ENCODE measurements at places on chromosomes 5 and 9.

DNA sequence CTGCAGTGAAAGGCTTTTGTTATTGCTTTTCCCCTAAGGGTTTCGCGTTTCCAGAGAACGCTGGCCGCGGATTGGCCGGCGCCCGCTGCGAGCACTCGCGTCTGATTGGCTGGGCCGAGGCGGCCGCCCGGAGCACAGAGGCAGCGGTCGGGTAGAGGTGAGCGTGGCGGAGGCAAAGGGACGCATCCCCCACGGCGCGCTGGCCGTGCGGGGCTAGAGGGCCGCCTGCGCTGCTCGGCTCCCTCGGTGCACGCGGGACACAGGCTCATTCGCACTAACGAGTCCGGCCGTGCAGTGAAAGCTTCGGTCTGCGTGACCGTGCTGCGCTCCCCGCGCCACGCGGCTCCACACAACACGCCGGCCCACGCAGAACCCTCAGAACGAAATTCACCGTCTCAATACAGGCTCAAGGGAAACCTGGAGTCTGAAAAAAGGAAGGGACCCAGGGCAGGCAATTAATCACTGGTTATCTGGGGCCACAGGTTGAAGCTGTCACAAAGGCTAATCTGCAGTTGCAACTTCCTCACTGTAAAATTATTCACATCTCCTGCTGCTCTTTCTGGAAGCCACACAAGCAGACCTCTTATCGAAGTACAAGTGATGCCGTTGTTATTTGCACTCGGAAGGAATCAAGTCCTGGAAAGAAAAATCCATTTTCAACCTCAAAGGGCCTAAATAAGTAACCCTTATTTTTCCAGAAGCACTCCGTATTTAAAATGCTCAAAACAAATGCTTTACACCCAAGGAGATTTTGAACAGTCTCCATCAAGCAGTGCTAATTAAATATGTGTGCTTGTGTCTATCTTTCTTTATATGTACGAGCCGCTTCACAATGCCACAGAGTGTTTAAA lies 94.6 kb downstream of the ZNF608 start:
- no peak for DNase-seq

DNA sequence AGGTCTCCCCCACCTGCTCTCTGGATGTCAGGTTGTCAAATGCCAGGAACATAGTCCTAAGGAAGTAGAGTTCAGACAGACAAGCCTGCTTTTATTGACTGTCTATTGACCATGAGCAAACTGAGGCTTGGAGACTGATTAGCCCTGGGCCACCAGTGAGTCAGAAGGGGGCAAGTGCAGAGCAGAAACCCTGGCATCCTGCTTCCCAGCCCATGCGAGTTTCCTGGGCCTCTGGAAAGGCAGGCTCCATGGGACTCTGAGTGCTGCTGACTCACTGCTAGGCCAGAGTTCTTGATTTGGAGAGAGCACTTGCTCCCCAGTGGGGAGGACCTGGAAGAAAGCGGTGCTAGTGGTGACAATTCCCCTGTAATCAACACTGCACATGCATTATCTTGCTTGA lies 2.8 kb upstream of the HBEGF start:
- no peak for DNase-seq

DNA sequence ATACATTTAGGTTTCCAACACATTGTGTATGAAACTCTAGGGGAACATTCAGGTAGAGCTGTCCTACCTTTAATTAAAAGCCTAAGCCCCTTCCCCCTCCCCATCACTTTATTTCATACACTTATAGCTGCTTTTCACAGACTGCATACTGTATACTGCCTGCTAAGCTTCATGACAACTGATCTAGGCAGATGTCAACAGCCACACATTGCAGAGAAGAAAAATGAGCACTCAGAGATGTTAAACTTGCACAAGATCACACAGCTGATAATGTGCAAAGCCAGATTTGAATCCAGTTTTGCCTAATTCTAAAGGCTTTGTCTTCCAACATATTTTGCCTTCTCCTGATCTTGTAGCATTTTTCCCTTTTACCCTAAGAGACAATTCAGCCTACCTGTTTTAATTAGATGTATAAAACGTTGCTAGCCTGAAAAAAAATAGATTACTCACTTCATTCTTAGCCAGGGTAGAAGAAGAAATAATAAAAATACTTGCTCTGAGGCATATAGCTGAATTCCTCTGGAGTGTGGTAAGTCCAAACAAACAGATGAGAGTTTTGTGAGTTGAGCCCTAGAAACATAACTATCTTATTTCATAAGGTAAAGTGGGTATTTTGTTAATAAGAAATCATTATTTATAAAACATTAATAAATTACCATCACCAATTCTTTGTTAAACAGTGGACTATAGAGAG lies 56.9 kb upstream of the CAST start:
- DNase-seq, result no peak

- no peak for DNase-seq
Observed at GRCh38 chr5:4185127-4185526, 589.5 kb downstream of the IRX1 start.

DNA sequence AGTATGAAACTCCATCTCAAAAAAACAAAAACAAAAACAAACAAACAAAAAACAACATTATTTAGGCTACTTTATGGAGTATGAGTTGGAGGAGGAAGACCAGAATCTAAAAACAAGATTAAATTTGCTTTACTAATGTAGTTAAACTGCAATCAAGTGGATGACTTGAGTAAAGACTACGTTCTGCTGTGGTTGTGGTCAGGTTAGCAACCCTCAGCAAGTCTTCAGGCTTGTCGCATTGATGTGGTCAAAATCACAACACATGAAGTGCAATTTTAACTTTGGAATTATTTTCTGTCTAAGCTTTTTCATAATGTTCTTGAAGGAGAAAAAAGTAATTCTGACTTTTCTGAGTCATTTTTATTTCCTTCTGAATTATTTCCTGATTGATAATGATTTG lies 43.1 kb downstream of the PDE6A start:
- no peak for DNase-seq

- no peak for DNase-seq
Observed at GRCh38 chr9:112495614-112496013, 9.0 kb downstream of the KIAA1958 start.

DNA sequence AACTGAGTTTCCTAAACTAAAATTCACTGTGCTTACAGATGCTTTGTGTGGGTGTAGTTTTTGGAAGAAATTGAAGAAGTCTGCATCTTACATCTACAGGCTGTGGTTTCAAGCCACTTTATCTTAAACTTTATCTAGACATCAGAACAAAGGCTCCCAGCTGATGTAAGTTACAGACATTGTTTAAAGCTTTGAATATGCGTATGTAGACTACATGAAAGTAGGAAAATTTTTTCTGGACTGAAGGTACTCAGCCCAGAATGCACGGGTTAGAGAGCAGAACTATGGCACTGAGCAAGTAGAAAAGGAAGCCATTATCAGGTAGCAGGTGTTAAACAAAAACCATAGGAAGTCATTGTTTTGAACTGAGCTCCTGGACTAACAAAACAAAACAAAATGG lies 185.4 kb downstream of the TTC39B start:
- DNase-seq, result no peak

- DNase-seq, result no peak
Observed at GRCh38 chr5:15533129-15533893, 33.3 kb downstream of the FBXL7 start.

GRCh38 chr9:109417054-109417453 lies 81.1 kb downstream of the PTPN3 start:
- DNase-seq, result no peak

GRCh38 chr9:124202447-124202971 lies 55.2 kb upstream of the NEK6 start:
- no peak for DNase-seq

GRCh38 chr9:109775516-109775915 lies 4.5 kb upstream of the PALM2AKAP2 start:
- DNase-seq, result no peak

GRCh38 chr5:56700711-56701110 lies 114.6 kb upstream of the MAP3K1 start:
- DNase-seq, result no peak

DNA sequence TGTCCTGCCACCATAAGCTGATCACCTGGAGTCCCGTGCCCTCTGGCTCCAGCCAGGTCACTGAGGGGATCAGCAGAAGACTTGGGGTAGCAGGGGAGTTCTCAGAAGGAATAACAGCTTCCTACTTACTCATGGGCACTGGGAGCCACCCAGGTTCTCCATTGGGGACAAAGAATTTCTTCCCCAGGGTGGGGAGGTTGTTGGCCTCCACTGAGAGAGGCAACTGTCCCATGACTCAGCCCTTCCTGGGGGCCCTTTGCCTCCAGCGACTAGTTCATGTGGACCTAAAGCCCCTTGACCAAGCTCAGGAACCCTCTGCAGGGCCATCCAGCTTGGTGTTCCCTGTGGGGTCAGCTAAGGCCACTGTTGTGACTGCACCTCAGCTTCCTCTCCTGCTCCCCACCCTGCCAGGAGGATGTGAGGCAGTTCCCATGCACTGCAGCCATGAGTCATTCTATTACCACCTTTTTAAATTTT lies 175.0 kb downstream of the AUH start:
- DNase-seq, result no peak

DNA sequence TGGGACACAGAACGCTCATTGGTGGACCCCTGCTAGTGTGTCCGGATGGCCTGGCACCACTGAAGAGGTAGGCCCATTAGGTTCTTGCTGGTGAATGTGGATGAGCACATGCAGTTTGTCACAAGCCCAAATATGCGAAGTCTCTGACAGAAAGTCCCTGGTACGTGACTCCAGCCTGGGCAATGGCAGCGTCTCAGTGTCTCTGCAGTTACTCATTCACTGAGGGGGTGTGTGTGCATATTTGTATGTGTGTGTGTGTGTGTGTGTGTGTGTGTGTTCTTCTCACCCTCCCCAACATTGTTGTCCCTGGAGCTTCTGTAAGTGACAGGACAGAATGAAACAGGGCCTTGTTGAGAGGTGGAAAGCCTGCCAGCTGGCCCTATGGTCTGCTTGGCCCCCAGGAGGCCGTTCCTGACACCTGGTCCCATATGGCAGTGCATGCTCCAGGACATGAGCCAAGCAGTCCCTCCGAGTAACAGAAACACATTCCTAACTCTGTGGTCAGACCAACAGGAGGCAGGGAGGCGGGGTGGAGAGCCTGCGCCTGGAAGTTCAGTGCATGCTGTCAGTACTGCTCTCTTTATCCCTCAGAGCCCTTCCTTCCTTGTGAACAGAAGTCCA lies 169.9 kb downstream of the SLC28A3 start:
- no peak for DNase-seq

DNA sequence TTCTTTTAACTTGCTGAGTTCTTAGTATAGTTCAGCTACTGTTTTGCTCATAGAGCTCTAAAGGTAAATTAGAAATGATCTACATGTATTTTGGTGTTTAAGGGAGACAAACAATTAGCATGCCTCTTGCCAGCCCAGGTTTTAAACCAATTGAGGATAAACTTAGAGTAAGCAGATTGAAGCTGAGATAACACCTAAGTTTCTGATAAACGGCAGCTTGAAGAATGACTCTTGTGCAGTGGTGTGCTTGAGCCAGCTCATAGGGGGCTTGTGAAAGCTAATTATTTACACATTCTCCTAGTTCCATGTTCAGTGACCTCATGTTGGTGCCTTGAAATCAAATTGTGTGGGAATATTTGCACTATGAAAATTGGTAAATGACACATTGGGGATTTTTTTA lies 193.0 kb downstream of the PRR16 start:
- no peak for DNase-seq

DNA sequence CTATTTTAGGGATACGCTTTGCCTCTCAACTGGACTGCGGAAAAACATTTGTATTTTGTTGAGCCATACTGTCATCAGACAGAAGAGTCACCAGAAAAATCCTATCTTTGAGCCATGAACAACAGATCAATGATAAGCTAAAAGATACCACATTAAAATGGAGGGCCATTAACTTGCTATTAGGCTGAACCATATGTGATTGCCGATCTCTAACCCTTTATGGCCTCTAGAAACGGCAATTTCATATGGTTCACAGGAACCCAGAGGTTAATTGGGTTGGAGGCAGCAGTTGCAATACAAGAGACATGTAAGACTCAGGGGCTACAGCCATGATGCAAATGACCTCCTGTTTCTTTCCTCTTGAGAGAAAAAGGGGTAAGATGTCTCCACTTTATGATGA lies 69.8 kb downstream of the MYO10 start:
- DNase-seq, result no peak

GRCh38 chr9:131812116-131812790 lies 72.4 kb upstream of the RAPGEF1 start:
- DNase-seq, result no peak

GRCh38 chr5:111131356-111131755 lies 39.2 kb downstream of the WDR36 start:
- DNase-seq, result no peak

DNA sequence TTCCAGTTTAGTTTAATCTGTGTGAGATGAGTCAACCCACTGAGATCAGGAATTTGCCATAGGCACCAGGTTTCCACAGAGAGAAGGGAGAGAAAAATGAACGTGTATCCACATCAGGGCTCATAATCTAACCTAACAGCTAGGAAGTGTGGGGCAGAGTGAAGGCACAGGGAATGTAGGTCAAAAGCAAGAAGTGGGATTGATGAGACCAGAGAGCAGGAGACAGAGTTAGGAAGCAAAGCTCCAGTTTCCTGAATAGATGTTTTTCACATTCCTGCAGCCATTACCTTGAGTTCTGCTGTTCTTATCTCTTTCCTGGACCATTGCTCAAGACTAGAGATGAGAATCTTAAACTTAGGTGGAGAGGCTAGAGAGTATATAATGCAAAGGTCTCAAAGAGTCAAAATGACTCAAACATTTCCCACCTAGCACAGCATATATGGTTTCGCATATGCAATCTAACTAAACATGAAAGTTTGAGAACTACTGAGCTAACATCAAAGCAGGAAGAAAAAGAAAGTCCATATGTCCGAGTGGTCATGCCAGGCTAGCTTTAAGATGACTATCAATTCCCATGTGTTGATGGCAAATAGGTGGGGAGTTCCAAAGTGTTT lies 41.1 kb upstream of the GNAQ start:
- no peak for DNase-seq

DNA sequence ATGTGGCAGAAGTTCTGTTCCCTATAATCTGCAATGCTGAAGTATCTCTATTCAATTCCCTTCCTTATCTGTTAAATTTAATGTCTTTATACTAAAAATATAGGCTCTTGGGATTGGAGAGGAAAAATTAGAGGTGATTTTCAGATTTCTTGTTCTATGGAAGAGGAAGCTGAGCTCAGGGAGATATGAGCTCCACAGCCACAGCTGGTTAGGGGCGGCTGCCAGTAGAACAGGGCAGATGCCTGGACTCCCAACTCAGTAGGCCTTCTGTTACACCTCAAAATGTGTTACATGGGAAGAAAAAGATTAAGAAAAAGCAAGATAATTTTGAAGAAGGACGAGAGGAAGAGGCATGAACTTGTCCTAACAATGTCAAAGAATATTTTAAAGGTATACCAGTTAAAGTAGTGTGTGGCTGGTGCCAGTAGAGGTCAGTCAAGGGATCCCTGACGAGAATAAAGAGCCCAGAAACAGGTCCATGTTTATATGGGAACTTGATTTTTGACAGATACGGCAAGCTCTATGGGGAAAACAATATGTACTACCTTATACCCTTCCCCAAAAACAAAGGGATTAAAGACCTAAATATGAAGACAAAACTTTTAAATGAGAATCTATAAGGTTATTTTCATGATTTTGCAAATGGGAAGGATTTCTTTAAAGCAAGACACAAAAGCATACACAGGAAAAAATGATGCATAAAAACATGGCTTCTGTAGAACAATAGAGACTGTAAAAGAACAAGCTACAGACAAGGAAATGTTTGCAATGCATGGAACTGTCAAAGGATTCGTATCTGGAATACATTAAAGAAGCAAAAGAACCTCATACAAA lies 28.7 kb downstream of the DNAJC21 start:
- no peak for DNase-seq
